ENCODE measurements at places on chromosomes 5 and 9.

- H3K27me3 ChIP-seq: peaks cover 4% of the 10 kb centered on the region
- H3K4me1 ChIP-seq: peaks cover 3% of the 10 kb centered on the region
- H3K36me3 ChIP-seq: peaks cover 6% of the 10 kb centered on the region
- no peak for DNase-seq
- H3K27ac ChIP-seq: no peak overlapping the region
- H3K4me3 ChIP-seq: no peak overlapping the region
These were observed 23.3 kb downstream of the TNFSF15 start for GRCh38 chr9:114782586-114782985.

DNA sequence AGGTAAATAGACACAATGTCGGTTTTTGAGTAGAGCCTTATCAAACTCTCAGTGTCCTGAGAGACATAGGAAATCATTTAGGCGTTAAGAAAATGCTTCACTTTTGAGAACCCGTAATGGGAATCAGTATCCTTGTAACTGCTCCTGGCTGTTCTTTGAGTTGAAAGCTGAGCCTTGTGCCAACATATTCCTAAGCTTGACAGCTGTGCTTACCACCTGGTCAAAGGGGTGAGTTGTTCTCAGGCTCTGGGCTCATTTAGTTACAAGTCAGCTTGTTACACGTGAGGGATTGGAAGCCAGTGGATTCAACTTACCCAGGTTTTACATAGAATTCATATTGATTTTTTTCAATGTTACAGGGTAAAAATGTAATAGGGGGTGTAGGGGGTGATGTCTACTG, 145.9 kb downstream of the GABRB2 start:
- no peaks in the 10 kb centered on the region for H3K36me3 ChIP-seq
- H3K4me3 ChIP-seq: no peak overlapping the region
- no peaks in the 10 kb centered on the region for H3K4me1 ChIP-seq
- DNase-seq: no peak

DNA sequence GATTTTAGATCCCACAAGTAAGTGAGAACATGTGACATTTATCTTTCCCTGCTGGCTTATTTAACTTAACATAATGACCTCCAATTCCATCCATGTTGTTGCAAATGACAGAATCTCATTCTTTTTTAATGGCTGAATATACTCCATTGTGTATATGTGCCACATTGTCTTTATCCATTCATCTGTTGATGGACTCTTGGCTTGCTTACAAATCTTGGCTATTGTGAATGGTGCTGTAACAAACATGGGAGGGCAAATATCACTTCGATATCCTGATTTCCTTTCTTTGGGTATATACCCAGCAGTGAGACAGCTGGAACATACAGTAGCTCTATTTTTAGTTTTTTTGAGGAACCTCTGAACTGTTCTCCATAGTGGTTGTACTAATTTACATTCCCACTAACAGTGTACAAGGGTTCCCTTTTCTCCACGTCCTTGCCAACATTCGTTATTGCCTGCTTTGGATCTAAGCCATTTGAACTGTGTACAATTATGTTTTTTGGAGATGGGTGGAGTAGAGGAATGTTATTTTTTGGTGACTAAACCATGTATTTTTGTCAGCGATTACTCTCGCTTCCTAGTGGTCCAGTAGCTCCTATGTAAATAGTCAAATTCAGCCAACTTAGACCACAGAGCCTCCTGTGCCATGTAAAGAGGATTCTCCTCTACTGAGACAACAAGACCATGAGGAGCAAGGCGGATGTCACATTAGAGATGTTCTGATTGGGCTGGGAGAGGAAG, 60.6 kb downstream of the TNFSF15 start:
- no peak for DNase-seq
- peak overlapping the region; percentile 18 for H3K27ac ChIP-seq
- H3K27me3 ChIP-seq: no peaks in the 10 kb centered on the region
- H3K4me1 ChIP-seq: peaks cover 19% of the 10 kb centered on the region
- H3K36me3 ChIP-seq: peaks cover 14% of the 10 kb centered on the region

DNA sequence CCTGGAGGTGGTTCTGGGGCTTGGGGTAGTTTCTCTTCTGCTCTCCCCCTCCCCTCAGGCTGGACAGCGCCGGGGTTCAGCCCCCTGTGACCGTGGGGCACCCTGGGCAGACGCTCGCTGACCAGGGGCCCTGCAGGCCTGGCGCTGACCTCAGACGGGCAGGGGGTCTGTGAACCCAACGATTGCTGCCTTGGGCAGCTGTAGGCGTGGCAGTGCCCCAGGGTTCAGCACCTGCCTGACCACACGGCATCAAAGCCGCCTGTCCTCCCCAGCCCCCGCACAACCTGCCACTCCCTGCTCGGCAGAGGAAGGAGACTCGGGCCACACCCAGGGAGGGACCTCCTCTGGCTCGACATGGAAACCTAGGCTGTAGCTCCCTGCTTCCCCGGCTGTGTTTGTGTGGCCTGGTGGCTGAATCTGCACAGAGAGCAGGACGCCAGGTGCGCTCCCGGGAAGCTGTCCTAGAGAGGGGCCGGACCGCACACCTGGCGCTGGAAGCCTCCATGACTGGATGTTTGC, 12.2 kb downstream of the LCN12 start:
- H3K4me1 ChIP-seq: peaks cover 19% of the 10 kb centered on the region
- no peaks in the 10 kb centered on the region for H3K36me3 ChIP-seq
- no peak overlapping the region for H3K4me3 ChIP-seq
- H3K27me3 ChIP-seq: peaks cover 3% of the 10 kb centered on the region
- no peak for DNase-seq
- H3K27ac ChIP-seq: no peak overlapping the region

- H3K36me3 ChIP-seq: no peaks in the 10 kb centered on the region
- H3K4me3 ChIP-seq: no peak overlapping the region
- peaks cover 3% of the 10 kb centered on the region for H3K4me1 ChIP-seq
- no peak for DNase-seq
These were observed 221.2 kb upstream of the CLINT1 start for GRCh38 chr5:158080112-158080511.

DNA sequence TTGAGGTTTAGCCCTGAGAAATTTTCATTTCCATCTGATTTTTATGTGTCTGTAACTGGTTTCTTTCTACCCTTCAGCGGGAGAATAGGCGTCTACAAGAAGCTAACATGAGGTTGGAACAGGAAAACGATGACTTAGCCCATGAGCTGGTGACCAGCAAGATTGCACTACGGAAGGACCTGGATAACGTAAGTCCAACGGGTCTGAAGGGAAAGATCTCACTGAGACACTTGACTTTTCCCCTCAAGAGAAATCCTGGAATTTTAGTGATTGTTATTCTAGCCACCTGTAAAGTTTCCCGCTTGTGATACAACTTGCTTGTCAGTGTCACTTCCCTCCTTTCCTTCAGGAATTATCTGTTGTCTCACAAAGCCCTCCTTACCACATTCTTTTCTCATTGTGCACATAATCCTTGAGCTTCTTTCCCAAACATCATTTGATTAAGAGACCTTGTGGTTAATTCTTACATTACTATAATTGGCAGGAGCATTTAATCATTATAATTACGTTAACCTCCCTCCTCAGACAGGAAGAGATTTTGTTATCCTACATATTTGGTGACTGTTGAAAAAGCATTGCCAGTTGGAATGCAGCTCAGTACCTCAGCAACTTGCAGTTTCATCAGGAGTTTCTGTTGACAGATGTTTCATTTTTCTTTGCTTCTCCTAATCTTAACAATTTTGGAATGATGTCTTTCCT, 56.9 kb downstream of the GPR21 start:
- no peaks in the 10 kb centered on the region for H3K27me3 ChIP-seq

DNA sequence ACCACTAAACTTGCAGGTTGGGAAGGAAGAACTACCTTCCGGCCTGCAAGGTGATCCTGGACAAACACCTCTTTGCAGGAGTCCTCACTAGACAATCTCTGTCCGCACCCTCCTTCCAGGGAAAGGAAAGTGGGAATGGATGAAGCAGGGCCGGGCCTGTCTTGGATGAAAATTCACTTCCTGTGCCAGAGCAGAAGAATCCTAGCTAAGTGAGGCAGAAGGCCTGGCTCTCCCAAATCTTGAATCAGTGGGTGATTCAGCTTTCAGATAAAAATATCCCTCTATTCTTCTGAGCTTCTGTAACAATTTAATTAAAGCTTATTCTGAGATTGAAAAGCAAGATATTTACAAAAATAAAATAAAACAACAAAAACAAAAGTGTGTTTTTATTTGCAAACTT, 281.9 kb upstream of the TLE4 start:
- DNase-seq: no peak
- peaks cover 2% of the 10 kb centered on the region for H3K27me3 ChIP-seq
- no peaks in the 10 kb centered on the region for H3K4me1 ChIP-seq
- no peak overlapping the region for H3K27ac ChIP-seq
- no peak overlapping the region for H3K4me3 ChIP-seq

GRCh38 chr5:173430394-173430793, 102.2 kb upstream of the STC2 start:
- H3K27me3 ChIP-seq: peaks cover 14% of the 10 kb centered on the region
- H3K4me1 ChIP-seq: no peaks in the 10 kb centered on the region
- no peak for DNase-seq
- H3K4me3 ChIP-seq: no peak overlapping the region
- no peaks in the 10 kb centered on the region for H3K36me3 ChIP-seq

GRCh38 chr9:124506433-124506832, 766 bp downstream of the NR5A1 start:
- no peaks in the 10 kb centered on the region for H3K36me3 ChIP-seq
- peaks cover 5% of the 10 kb centered on the region for H3K4me1 ChIP-seq
- no peak overlapping the region for H3K27ac ChIP-seq
- H3K4me3 ChIP-seq: no peak overlapping the region
- DNase-seq: no peak

DNA sequence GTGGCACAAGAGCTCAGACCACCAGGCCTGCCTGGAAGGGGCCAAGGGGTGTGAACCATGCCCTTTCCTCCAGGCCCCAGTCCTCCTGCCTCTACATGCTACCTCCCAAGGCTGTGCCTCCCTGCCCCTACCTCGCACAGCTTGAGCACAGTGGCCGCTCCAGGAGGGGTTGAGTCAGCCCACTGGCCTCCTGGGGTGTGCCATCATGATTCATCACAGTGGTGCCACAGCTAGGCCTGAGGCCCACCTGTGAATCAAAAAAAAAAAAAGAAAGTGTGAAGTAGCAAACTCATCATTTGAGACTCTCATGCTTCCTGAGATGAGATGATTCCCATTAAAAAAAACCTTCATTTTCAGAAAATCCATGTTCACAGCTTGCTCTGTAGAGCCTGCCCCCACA, 240.5 kb downstream of the HSPA4 start:
- H3K4me1 ChIP-seq: no peaks in the 10 kb centered on the region
- H3K27ac ChIP-seq: no peak overlapping the region
- no peak for DNase-seq
- no peaks in the 10 kb centered on the region for H3K36me3 ChIP-seq
- H3K27me3 ChIP-seq: no peaks in the 10 kb centered on the region
- H3K4me3 ChIP-seq: no peak overlapping the region

GRCh38 chr5:79074641-79075040, 5.1 kb downstream of the BHMT2 start:
- H3K4me3 ChIP-seq: no peak overlapping the region
- H3K4me1 ChIP-seq: peaks cover 11% of the 10 kb centered on the region
- H3K27ac ChIP-seq: no peak overlapping the region
- no peak for DNase-seq
- peaks cover 3% of the 10 kb centered on the region for H3K36me3 ChIP-seq

DNA sequence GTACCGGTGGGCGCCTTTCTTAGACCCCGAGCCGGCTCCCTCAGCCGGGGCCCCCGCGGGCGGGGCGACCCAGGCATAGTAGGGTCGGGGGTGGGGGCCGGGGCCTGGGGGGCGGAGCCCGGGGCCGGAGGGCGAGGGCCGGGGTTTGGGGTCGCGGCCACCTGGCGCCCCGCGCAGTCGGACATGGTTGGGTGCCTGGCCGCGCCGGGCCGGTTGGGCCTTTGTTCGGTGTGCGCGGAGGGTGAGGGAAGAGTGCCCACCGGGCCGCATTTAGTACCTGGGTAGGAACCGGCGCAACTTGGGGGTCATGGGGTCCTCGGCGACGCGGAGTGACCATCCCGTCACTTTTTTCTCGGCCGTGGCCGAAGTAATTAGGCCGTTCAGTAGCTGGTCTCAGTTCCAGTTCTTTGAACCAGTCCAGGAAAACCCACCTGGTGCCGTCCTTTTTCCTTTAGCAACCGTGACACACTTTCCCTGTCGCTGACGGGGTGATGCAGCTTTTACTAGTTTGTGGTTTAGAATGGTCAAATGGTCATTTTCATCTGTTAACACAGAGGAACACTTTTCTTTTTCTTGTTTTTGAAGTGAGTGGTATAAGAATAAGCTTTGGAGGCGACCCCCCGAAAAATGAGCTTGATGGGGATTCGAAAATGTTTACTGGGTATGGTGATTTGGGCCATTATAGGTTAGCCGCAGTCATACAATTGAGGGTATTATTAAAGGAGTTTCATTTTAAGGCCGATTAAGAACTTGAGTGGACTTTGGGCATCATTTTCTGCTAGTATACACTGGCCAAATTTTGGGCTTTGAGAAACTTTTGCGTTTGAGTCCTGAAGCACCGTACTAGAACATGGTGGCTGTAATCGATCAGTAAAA, 589 bp downstream of the CKS2 start:
- peaks cover 37% of the 10 kb centered on the region for H3K4me1 ChIP-seq
- H3K36me3 ChIP-seq: peaks cover 25% of the 10 kb centered on the region
- DNase-seq: no peak
- H3K4me3 ChIP-seq: peak overlapping the region; percentile 93
- H3K27me3 ChIP-seq: no peaks in the 10 kb centered on the region

DNA sequence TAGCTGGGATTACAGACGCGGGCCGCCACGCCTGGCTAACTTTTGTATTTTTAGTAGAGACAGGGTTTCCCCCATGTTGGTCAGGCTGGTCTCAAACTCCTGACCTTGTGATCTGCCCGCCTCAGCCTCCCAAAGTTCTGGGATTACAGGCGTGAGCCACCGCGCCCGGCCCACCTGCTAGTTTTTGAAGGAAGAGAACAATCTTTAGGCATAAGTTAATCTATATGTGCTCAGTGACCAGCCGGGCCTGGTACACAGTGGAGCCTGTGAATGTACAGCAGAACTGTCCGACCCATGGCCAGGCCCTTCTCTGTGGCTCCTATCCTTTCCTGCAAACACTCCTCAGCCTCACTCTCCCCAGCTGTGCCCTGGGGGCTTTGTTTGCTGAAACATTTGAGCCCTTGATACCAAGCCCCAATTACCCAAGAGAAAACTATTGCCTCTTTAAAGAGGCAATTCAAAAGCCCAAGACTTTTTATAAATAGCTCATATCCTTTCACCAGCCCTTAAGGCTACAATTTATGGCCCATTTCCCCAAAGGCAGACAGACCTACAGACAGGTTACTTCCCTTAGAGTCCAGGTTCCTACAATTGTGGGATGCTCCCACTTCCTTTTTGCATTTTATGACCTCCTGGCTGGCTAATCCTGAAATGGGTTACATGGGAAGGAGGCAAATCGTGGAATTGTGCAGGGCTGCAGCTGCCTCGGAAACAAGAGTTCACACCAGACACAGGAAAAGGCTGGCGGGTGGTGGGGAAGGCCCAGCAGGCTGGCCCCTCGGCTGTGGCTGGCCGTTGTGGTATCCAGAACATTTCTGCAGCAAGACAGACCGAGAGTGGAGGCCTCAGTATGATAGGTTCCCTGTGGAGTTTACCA, 37.5 kb downstream of the SPRY4 start:
- peak overlapping the region; percentile 29 for H3K4me3 ChIP-seq
- H3K4me1 ChIP-seq: peaks cover 10% of the 10 kb centered on the region
- H3K27me3 ChIP-seq: no peaks in the 10 kb centered on the region
- no peaks in the 10 kb centered on the region for H3K36me3 ChIP-seq

- peaks cover 30% of the 10 kb centered on the region for H3K36me3 ChIP-seq
- peak; percentile 60 for DNase-seq
- H3K4me1 ChIP-seq: peaks cover 1% of the 10 kb centered on the region
- no peak overlapping the region for H3K4me3 ChIP-seq
- no peaks in the 10 kb centered on the region for H3K27me3 ChIP-seq
- H3K27ac ChIP-seq: no peak overlapping the region
These were observed 17.5 kb upstream of the DHFR start for GRCh38 chr5:80672140-80672736.

GRCh38 chr9:80188579-80188978, 616.8 kb downstream of the TLE4 start:
- no peak for DNase-seq
- H3K36me3 ChIP-seq: no peaks in the 10 kb centered on the region
- no peaks in the 10 kb centered on the region for H3K27me3 ChIP-seq
- no peak overlapping the region for H3K27ac ChIP-seq
- no peak overlapping the region for H3K4me3 ChIP-seq
